ENCODE measurements at places on chromosomes 2 and 18.

- DNase-seq, result no peak
Measured at GRCh38 chr2:108316033-108316432, 27.3 kb downstream of the SULT1C2 start.

- DNase-seq, result no peak
Measured at GRCh38 chr2:3112553-3112952, 265.1 kb downstream of the EIPR1 start.

GRCh38 chr18:63321291-63321690 is 1.7 kb upstream of the BCL2 start:
- no peak for DNase-seq

DNA sequence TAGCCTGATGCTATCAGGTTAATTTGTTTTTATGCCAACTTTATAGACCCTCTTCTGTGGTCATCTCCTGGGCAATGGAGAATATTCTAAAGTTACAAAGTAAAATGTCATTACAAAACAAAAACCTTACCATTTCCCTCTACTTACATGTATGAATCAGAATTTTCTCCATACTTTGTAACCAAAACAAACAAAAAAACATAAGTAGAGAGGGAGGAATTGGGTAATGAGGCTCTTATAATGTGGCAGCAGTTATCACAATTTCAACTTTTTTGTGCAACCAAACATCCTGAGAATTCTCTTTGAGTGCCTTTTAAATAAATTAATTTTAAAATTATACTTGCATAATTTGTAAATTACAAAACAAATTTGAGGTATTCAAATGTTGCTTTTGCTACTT is 332.8 kb downstream of the TXNL1 start:
- DNase-seq, result no peak

GRCh38 chr2:200137691-200138090 is 168.8 kb upstream of the SPATS2L start:
- no peak for DNase-seq

DNA sequence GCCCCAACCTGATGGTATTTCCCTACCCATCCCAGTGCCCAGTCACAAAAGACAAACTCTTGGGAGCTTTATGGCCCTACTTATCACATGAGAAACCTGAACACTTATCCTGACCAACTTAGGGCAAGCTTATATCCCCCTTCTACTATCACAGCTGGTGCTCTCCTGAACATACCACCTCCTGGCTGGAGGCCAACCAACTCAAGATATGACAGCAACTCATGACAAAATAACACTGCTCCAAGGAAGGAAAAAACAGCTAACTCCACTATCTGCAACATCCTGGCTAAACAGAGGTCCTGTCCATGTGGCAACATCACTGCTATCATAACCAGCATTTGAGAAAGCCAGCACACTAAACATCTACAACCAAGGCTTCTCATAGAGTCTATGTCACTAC is 20.9 kb upstream of the CLASP1 start:
- DNase-seq, result no peak

DNA sequence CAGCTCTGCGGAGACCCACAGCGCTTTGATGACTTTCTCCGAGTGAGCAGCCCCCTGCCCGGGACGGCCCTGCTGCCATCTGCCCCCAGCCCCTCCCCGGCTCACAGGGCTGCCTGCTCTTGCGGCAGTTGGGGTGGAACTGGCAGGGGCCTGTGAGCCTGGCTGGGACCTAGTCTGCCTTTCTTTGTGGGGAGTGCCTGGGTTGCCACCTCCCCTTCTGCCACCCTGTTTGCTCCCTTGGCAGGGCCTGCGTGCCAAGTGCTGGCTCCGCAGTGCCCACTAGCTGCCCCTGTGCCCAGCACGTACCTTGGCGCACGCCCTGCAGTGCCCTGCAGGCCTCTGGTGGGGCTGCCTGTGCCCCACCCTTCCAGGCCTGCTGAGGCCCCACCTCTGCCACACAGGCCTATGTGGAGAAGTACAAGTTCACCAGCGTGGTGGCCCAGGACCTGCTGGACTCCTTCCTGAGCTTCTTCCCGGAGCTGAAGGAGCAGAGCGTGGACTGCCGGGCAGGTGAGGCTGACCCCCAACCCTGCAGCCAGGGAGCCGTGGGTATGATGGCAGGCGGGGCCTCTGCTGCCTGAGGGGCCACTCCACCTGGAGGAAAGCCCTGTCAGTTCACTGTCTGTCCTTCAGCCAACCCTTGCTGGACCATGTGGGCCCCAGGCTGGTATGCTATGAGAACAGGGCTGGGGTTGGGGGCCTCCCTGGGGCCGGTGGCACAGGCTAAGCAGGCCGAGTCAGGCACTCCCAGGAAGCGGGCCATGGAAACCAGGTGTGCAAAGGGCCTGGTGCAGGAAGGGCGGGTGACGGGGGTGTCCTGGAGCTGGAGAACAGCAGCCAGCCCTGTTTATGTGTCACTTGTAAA is 7.0 kb downstream of the RNPEPL1 start:
- no peak for DNase-seq

DNA sequence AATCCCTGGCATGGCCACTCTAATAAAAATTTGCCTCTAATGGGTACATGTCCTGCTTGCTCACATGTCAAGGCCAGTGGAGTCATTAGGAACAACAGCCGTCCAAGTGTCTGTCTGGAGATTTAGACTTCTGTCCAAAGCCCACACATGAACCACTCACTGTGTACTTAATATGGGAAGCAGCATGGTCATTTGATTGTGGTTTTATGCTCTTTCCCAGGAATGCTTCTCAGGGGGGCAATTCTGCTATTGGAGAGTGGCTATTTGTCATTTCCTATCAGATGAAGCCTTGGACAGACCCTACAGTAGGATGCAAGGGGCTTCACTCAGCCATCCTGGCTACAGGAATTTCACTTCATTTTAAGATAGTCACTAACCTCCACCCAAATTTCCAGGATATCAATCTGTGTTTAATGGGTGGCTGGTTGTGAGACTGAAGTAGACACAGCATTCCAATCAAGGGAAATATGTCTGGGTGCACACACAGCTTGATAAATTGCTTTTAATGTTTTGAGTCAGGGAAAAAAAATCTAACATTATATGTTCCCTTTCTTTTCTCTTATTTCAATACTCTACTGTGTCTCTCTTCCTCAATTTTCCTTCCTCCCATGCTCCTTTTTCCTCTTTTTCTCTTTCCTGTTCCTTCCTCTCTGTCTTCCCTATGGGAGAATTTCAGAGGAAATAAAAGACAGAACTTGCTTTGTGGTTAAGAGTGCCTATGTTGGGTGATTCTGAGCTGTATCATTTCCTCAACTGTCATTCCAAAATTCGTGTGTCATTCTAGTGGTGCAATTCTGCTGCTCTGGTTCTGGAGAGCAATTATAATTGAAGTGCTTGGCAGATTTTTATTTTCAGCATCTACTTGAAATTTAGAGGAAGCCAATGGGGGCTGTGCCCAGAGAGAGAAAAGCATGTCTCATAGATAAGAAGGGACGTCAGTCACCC is 320.1 kb downstream of the OSR1 start:
- no peak for DNase-seq

- no peak for DNase-seq
Measured at GRCh38 chr2:79950526-79950925, 354.0 kb downstream of the LRRTM1 start.

DNA sequence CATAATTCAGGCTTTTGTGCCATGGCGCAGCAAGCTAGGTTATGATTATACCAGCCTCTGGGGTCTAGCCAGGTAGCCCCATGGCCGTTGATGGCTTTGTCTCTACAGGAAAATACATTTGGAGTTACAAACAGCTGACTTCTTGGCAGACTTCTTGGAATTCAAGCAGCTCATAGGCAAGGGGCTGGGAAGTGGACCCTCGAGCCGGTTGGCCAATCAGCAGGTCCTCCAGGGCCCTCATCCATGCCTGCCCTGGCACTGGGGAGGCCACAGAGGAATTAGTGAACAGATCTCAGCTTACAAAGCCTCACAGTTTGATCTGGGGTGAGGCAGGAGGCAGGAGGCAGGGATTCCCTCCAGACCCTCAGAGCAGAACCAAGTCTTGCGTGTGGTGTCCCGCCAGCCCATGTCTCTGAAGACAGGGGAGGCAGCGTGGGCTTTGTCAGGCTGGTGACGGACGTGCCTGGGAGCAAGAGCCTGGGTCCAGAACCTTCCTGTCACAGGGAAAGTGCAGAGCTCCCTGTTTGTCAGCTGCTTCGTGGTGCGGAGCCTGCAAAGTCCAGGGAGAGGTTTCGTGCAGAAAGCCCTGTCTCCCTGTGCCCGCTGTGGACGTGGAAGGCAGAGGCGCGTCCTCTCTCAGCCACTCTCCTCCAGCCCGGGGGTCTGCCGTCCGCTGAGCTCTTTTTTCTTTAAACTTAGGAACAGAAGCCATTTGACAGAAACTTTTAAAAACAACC is 131.7 kb downstream of the KLHL29 start:
- DNase-seq, result no peak

DNA sequence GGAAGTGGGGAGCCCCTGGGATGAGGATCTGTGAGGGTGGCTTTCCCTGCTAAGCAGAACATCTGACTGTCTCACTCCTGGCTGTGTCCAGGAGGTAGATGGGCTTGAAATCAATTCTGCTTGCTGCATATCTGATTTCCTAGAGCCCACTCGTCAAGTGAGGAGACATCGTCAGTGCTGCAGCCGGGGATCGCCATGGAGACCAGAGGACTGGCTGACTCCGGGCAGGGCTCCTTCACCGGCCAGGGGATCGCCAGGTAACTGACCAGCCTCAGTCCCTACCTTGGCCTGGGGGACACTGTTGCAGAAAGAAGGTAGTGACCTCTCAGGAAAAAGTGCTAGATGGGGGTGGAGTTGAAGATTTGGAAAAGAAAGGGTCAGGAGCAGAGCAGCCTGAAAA is 31.3 kb downstream of the CNGA3 start:
- DNase-seq, result no peak
